Choroid plexus epithelial cell (primary cell): ENCODE measurements at places on chromosomes 3 and 15.

DNA sequence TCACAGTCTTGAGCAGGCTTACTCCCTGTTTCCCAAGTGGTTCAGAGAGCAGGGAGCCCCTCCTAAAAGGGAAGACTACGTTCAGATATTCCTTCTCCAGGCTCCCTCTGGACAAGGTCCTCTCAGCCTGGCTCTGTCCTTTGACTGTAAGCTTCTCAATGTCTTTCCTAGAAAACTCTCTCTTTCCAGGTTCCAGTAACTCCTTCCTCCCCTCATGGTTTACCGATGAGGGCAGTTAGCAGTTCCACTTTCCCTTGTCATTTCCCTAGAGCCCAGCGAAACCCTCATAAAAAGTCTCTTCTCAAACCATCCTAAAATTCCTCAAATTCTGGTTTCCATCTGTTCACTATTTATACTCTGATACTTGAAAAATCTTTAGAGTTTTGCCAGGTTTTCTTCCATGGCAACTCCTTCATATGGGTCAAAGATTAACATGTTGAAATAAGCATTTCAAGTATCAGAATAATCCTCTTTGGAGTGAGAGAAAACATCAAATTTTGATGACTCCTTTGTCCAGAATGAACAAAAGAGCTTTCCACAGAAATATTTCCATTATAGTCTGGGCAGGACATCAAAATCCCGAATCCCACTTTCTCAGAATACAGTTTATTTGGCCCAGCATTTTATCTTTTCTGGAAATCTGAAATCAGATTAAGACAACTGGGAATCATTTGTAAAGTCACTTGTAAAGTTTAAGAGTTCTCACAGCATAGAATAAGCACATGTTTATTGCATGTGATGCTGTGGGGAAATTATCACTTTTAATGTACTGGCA, 599.4 kb downstream of the UNC13C start:
- DNase-seq, result no peak

DNA sequence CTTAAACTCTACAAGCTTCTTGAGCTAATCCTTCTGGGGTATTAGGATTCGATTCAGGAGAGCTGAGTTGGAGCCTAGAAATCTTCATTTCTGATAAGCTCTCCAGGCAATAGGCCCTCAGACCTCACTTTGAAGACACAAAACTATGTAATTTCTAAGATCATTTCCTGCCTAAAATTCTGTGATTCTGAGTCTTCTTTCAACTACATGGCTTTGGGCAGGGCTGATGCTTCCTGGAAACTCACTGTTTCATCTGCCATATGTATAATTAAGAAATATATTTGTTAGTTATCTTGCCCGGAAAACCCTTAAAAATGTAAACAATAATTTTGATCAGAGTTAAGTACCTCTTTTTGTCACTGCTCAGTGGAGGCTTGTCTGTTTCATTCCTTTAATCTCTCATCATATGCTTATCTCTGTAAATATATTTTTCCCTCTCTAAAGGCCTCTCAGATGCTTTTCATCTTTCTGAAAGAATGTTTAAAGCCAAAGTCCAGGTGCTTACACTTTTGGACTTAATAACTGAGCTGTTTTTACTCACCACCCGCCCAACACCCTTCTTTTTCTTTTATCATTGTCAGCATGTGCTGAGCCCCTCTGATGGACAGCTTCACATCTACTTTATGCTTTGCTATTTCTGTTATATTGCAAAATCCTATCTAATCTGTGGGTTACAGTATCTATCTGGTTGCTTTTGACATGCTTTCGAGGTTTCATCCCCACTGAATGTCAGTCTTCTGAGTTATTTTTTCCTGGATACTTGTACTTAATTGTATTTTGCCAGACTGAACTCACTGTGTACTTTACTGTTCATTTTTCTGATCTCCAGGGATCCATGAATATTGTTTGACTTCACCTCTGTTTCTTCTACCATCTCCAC, 38.2 kb downstream of the FILIP1L start:
- DNase-seq, result no peak

DNA sequence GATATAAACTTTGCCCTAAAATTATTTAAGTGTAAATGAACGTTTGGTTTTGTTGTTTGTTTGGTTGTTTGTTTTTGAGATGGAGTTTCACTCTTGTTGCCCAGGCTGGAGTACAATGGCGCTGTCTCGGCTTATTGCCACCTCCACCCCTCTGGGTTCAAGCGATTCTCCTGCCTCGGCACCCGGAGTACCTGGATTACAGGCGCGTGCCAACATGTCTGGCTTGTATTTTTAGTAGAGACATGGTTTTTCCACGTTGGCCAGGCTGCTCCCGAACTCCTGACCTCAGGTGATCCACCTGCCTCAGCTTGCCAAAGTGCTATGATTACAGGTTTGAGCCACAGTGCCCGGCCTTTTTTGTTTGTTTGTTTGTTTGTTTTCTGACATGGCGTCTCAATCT, 87.9 kb upstream of the CHD2 start:
- no peak for DNase-seq

GRCh38 chr3:38490281-38491030, 5.7 kb upstream of the EXOG start:
- DNase-seq, result no peak

- DNase-seq, result no peak
These were observed 25.3 kb downstream of the NPTN start for GRCh38 chr15:73607843-73608242.

DNA sequence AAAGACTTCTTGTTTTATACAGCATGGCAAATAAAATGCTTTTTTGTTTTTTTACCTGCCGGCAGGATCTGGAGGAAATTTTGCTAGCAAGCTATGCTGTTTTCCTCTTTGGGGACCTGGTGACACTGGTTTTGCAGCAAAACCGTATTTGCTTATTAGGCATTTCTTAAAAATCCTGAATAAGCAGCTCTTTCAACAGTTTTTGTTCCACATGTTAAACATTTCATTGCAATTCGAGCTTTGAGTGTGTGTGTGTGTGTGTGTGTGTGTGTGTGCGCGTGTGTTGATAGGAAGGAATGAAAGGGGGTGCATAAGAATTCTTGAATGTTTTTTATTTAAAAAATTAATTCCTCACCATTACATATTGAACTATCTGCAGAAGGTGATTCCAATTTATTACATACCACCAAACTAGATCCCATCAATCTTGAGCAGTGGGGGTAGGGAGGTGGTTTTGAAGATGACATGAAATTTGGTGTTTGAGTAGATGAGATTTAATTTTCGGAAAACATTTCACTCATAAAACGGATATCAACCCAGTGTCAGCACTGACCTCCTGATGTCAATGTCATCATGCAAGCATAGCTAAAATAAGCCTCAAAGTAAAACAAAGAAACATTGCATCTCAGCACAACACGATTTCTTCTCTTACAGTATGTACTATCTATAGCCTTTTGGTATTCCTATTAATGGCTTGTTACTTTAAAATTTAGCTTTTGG, 17.3 kb downstream of the ZBTB38 start:
- DNase-seq, result peak; percentile 72

GRCh38 chr15:80854104-80854503, 74.9 kb downstream of the CEMIP start:
- DNase-seq, result no peak

DNA sequence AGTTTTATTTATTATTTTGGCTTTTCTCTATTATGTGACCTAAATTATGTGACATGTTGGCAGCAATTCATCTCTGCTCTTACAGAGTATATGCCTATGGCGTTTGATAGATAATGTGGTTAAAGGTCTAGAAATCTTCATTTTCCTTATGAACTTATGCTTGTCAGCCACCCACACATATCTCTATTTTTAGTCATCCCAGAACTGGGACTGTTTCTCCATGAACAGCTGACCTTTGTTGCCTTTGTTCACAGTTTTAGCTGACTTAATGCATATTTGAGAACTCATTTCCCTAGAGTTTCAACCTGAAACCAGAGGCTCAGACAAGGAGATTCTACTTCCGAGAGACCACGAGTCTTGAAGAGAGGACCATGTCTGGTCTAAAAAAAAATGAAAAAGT, 176.5 kb downstream of the RAP2B start:
- peak; percentile 92 for DNase-seq

DNA sequence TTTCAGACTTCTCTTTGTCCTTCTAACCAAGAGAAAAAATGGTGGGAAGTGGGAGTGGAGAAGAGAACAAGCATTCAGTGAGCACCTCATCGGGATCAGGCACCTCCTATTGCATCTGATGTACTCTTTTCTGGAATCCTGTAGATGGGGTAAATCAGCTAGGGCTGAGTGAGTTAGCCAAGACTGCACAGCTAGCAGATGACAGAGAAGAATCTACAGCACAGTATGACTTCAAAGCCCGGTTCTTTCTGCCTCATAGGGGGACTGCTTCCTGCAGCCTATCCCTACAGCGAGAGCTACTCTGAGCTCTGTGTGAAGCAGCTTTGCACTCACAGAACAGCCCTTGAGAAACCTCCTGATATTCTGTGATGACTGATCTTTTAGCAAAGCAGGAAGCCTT, 275.2 kb upstream of the MEIS2 start:
- no peak for DNase-seq

GRCh38 chr3:40387001-40387894, at the start of gene ENTPD3:
Gene ENTPD3 (plus strand): TSS chr3:40387184. CDS start chr3:40388058, 874 bp downstream.
- DNase-seq, result no peak

GRCh38 chr3:162605651-162606204, 1109.1 kb downstream of the OTOL1 start:
- no peak for DNase-seq
